ENCODE measurements at places on chromosomes 3 and 15.
A peak's percentile ranks its signal among the peaks of the same experiment; 100 is the strongest.

GRCh38 chr15:63402498-63403253 lies 21.0 kb upstream of the CA12 start:
- peak; percentile 38 for DNase-seq

DNA sequence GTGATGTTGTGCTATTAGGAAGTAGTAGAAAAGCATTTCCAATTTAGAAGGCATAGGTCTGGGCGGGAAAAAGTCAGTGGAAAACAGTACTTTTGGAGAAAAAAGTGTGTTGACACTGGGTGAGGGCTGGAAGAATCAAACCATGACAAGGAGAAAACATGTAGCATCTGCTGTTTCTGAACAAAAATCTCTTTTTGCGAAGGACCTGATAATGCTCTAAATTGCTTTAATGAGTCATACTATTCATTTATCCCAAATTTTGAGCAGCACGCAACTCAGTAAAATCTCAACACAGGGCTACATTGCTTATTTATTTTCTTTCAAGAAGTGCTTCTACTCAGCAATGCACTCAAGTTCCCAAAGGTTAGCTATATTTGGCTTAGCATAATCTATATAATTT lies 292.7 kb downstream of the DIPK2A start:
- no peak for DNase-seq

DNA sequence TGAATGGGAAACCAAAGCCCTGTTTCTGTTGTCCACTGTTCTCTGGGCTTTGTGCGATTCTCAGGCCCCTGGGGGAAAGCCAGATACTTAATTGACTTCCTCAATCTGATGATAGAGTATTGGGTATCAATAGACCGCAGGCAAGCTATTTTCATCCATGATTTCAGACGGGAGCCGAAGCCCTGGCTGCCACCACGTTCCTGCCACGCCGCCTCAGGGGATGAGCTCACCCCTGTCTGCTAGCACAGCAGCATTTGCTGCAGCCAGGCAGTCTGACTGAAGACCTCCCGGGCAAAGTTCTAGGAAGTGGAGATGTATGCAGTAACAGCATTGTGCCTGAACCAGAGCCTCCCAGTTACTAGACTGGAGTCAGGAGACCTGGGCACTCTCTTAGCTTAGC lies 69.8 kb downstream of the ISG20 start:
- DNase-seq, result no peak

DNA sequence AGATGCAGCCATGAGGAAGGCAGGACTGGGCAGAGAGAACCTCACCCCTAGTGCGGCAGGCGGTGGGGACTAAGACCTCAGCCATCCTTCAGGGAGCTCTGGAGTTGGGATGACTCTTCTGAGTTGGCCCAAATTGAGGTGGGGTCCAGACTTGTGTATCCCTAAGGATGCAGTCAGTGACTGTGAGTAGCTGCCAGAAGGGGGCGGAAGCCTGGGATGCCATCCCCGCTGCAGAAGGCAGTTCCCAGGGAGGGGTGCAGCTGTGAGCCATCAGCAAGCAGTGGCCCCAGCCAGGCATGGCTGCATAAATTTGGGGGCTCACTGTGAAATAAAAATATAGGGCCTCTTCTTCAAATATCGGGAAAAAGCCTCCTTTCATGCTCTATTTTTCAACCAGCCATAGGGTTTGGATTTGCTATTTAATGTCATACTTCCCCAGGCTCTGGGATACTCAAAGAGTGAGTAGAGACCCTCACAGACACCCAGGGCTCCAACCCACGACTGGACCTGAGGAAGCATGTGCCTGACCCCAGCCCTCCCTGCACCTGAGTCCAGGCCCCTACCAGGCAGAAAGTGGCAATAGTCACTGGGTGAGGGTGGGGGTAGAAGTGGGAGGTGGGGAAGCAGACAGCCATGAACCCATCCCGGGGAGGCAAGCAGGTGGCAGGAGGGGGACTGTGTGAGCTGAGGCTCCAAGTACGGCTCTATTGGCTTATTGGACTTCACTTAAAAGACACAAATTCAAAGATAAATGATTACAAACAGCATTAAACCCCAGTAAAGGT lies 30.5 kb downstream of the GRK7 start:
- no peak for DNase-seq

GRCh38 chr15:38243278-38244055 lies 9.2 kb upstream of the SPRED1 start:
- no peak for DNase-seq

GRCh38 chr3:109175411-109175810 lies 38.9 kb downstream of the C3orf85 start:
- no peak for DNase-seq

GRCh38 chr15:67023517-67024313 lies 41.7 kb upstream of the SMAD3 start:
- DNase-seq, result no peak

GRCh38 chr3:96869316-96869715 lies 54.9 kb downstream of the EPHA6 start:
- no peak for DNase-seq

DNA sequence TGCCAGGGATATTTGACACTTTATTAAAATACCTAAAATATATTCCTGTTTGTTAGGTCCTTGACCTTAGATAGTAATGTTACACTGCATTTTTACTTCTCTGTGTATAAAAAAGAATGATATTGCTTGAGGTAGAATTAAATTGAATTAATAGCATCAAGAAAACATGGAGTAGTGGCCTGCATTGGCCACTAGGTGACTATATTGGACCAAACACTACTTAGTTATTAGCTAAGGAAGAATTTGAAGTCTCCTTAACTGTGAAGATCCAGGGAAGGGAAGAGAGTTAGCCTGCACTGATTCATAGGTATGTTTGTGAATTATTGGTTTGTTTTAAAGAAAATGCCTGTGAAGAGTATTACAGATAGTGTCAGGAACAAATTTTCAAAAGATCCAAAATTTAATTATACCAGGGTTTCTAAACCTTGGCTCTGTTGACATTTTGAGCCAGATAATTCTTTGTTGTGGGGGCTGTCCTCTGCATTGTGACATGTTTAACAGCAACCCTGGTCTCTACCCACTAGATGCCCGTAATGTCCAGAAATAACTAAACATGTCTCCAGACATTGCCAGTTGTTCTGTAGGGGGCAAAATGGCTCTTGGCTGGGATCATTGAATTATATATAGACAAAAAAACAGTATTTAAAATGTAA lies 103.6 kb upstream of the THSD4 start:
- no peak for DNase-seq

- DNase-seq, result no peak
Measured at GRCh38 chr15:74830868-74831267, 4.4 kb downstream of the CPLX3 start.

DNA sequence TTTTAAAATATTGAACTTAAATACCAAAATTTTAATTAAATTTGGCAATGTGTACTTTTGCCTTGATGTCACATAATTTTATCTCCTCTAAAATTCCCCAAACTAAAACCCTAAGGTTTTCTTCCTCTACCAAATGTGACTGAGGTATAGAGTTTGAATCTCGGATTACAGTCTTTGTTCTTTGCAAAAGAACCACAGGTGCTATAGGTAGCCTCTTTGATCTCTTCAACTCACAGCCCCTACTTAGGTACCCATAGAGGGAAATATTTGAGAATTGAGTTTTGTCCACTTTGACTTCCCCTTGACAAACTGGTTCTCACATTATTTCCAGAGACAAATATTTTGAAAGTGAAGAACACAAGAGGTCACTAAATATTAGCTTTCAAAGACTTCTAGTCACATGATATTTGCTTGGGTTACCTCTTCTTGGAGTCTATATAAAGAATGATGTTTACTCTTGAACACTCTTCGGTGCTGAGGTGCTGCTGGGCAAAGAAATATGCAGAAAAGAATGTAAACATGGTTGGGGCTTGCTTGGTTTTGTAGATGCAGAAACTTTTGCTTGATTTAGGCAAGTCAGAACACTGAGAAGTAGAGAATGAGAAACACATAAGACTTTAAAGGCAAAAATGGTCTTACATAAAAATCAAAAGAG lies 120.8 kb upstream of the MCTP2 start:
- DNase-seq, result no peak

GRCh38 chr3:177552051-177552450 lies 354.8 kb upstream of the TBL1XR1 start:
- no peak for DNase-seq

DNA sequence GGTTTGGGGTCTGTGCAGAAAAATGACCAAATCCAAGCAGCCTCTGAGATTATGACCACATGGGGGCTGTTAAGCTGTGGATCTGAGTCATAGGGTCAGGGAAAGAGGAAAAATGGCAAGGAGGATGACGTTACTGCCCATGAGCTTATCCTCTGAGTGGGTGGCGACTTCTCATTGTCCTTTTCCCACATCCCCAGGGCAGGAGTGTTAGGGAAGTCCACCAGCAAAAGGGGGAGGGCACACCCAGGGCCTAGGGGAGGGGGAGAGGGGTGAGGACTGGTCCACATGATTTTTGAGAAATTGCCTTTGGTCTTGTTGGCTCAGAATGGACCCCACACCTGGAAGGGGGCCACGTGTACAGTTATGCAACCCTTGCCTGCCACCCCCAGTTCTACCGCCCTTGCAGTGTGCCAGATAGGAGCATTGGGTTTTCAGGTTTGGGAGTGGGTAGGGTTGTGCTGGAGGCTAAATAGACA lies 2.6 kb downstream of the CD276 start:
- no peak for DNase-seq

DNA sequence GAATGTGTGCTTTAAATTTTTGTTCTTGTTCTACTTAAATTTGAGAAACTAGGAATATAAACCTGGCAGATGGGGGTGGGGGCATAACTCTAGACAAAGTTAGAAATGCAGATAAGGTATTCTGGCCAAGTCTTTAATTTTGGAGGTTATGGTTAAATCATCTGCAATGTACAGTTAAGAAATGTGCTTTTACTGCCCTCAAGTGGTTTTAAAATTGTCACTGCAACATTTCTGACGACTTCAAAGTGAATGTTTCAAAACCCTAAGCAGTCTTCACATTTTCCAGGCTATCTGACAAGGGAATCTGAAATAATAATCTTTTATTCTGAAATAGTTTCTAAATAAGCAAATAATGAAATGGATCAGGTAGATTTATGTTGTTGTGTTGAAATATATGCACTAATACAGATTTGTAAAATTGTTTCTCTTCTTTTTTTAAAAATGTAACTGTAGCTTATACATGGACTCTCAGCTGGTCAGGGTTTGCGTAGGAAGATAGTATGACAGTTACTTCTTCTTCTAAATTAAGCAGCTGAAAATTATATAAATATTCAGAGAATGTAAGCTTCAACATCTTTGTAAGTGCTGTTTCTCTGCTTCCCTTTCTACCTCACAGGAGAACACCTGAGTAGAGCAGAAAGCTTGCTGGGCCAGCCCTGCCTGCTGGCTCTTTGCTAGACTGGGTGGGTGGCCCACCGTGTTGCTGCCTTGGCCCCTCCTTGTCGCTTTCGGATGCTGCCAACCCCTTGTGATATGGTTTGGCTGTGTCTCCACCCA lies 45.0 kb downstream of the SUCNR1 start:
- DNase-seq, result peak; percentile 33

DNA sequence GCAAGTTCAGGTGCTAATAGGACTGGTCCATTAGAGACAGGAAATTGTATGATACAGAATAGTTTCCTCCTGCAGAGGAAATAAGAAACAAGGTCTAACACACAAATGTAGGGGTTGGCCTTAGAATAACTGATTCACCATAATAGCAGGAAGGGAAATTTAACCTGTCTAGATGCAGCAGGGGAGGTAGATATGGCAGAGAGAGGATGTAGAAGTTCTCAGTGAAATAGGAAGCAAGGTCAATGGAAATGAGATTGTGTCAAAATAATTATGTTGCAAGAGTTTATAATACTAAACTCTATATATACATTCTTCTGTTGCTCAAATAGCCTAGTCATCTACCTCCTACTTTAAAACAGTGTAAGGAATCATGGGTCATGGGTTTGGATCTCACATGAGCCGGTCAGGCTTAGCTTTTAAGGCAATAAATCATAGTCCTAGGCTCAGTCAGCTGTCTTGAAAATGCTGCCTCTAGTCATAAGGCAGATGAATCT lies 17.0 kb downstream of the BCL2A1 start:
- no peak for DNase-seq

GRCh38 chr3:4751029-4751501 lies 228.2 kb upstream of the BHLHE40 start:
- no peak for DNase-seq

GRCh38 chr3:64687781-64688604 lies at the start of gene ADAMTS9:
ADAMTS9 (minus strand) TSS chr3:64688000; CDS start chr3:64687657, 343 bp downstream.
- no peak for DNase-seq

- no peak for DNase-seq
Measured at GRCh38 chr3:6179761-6180160, 681.2 kb upstream of the GRM7 start.

DNA sequence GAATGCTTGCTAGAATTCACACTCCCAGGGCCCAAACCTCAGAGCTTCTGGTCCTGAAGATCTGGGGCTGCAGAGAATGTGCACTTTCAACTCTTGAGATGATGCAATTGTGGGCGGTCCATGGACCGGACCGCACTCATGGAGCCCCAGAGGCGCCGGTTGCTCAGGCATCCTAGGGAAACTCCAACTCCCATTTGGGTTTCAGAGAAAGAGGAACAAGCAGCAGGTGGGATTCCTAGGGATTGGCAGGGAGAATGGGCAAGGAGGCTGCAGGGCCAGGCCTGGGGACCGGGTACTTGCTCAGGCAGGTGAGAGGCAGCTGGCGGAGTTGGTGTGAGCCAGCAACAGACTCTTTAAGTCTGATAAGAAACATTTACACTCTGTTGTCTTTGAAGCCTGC lies 3.5 kb downstream of the NOX5 start:
- no peak for DNase-seq

- DNase-seq, result no peak
Measured at GRCh38 chr15:88303395-88303794, 46.9 kb upstream of the NTRK3 start.

- DNase-seq, result no peak
Measured at GRCh38 chr3:197308591-197308990, 10.2 kb upstream of the DLG1 start.

- DNase-seq, result no peak
Measured at GRCh38 chr15:89307791-89308190, 26.8 kb downstream of the POLG start.

- no peak for DNase-seq
Measured at GRCh38 chr3:14518432-14518802, 21.7 kb downstream of the GRIP2 start.

DNA sequence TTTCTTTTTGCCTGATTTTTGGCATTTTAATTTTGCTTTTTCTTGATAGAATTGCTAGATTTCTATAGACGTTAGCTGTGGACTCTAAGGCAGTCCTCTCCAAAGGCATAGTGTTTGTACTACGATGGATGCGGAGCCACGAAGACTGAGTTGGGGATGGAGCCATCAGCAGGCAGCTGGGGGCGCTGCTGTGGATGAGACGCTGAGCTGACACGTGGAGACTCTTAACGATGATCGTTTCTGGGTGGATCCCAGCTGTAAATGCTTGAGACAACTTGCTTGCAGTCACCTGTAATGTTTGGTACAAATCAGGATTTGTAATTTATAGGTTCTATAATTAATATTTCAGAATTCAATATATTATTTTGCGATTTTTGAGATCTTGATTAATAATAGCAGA lies 13.3 kb upstream of the PPP1R2 start:
- no peak for DNase-seq
